Tibial artery (tissue), 4 donors: ENCODE measurements at places on chromosomes 7 and 10.

GRCh38 chr10:6713120-6713519 lies 133.0 kb upstream of the PRKCQ start:
- DNase-seq = no peak

- no peak for DNase-seq
Observed at GRCh38 chr10:100759331-100759730, 13.9 kb downstream of the PAX2 start.

DNA sequence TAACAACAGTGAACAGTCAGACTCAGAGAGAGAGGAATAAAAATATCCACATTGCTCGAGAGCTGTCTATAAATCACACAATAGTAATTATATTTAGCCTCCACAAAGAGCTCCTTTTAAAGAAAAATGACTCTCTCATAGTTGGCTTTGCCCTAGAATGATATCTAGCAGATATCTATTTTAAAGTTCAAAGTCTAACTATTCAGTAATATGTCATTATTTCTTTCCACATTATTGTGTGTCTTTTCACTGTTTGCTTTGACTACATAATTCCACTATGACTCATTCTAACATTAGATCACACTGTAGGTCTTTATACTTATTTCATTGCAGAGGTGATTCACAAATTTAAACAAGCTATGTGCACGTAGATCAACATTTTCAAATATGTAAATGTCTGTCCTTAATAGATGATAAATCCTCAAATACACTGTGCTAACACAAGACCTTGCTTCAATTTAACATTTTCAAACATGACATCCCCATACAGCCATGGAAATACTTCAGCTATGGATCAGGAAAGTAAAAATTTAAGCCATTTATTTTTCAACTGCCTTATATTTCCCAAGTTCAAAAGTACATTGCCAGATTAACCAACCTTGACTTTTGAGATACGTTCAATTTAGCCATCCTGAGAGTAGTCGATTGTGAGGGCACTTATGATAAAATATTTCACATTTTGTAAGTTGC lies 99.9 kb upstream of the AKR1E2 start:
- no peak for DNase-seq

DNA sequence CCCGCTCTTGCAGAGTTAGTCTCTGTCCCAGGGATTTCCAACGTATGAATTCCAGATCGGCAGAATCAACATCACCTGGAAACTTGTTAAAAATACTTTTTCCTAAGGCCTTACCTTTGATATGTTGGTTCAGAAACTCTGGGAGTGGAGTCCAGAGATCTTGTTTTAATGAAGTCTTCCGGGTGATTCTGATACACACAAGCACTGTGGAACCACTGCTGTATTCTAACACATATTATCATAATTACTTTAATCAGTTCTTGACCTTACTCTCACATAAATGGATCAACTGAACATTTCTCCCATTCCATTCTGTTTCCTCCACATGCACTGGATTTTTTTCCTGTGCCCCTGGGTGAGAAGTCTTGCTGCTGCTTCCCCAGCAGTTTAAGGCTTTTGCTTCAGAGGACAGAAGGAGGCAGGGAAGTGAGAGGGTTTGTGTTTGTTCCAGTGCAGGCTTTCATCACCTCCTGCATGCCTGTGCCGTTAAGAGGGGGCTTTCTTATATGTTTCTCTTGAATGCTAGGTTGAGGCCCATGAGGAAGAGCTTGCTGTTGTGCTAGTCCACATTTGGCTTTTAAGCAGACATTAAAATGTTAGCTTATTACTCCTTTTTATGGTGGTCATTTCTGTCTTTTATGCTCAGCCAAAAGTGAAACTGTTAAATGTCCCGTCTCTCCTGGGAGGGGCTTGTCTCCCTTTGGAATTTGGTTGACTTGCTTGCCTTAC lies 32.4 kb downstream of the CCSER2 start:
- DNase-seq = no peak
